SW480 (cell line): ENCODE measurements at places on chromosomes 4 and X.

GRCh38 chr4:15438939-15439524 lies 11.2 kb downstream of the C1QTNF7 start:
- DNase-seq: no peak

DNA sequence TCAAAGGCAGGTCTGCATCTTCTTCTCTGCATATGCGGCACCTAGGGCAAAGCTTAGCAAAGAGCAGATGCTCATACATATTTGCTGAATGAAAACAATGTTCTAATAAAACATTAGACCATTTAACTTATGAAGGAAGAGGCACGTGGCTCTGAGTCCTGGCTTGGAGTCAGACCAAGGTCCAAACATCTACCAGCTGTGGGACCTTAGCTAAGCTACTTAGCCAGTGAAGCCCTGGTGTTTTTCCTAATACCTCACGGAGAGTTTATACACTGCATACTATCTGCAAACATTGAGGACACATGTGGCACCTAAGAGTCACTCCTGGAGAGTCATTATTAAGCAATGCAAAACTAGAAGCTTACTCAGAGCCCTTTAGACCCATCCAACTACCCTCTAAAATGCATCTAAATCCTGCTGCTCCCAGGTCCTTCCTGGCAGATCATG lies 9.0 kb downstream of the PDGFC start:
- no peak for DNase-seq

DNA sequence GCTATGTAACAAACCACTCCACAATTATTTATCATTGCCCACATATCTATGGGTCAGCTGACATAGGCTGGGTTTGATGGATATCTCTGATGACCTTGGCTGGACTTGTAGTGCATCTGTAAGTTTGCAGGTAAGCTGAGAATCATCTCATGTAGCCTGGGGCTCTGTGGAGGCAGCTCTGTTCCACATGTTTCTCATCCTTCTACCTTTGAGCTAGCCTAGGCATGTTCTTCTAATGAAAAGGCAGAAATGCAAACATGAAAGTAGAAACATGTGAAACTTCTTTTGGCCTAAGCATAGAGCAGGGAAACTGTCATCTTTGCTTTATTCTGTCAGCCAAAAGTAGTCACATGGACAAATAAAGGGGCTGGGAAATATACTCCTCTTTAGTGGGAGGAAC lies 18.2 kb downstream of the MRPL1 start:
- DNase-seq: no peak

- DNase-seq: no peak
These were observed at the start of gene NKX1-1 for GRCh38 chr4:1406394-1406980. Gene NKX1-1, minus strand, starts transcription at chr4:1406442. Its CDS starts 0 bp downstream, at chr4:1406442.

DNA sequence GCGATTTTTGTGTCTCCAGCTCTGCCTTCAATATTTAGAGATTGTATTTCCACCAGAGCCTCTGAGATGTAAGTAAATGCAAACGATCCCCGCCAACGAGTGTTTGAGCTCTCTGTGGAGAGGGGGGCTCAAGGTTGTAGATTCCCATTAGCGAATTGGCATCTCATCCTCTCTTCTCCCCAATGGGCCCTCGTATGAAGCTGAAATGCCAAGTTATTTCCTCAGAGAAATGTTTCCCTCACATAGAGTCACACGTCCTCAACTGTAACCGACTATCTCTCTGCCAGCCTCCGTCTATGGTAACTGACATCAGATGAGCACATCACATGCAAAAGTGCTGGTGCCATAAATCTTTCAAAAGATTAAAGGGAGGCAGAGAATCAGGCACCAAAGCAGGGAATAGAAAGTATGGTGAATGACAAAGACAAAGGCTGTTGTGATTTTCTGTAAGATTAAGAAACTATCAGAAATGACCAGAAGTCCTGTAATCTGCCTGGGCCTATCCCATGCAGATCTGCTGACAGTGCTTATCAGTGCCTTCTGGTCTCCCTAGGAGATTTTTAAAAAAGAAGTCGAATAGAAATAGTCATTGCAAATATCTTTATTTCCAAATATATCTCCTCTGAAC lies 157.1 kb downstream of the PDGFRA start:
- DNase-seq: no peak

- DNase-seq: no peak
These were observed 76.0 kb downstream of the NAT8L start for GRCh38 chr4:2135083-2135482.

DNA sequence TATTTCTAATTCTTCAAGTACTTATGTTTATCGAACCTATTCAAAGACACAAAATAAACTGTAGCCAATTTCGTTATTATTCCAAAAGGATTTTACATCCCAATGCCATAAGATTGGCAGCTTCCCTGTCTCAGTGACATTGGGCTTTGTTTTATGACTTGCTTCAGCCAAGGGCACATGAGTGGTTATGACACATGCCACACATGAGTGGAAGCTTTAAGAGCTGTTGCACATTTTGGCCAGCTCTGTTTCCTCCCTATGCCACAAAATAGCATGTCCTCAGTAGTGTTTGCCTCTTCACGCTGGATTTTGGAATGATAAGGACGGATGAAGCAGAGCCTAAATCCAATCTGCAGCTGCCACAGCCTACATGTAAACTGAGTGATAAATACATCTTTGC lies 21.9 kb downstream of the SEC24D start:
- DNase-seq: no peak
